ENCODE measurements at places on chromosomes 2 and 18.

DNA sequence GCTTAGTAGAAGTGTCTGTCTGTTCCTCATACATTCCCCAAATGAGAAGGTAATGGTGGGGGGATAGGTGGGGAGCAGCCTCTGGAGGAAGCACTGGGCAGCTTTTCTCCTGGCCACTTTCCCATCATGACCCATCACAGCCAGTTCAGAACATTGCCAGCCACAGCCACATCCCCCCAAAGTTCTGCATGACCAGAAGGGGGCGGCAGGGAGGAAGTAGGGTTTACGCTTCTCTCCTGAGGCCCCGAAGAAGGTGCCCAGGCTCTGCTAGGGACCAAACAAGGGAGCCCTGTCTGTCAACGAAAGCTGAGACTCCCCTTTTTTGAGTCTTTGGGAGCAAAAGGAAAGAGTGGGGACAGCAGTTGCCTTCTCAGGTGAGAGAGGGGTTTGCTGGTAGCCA, 7.7 kb downstream of the IGFBP5 start:
- no peak for DNase-seq

- no peak for DNase-seq
Observed at GRCh38 chr2:24429197-24430074, 61.6 kb upstream of the NCOA1 start.

DNA sequence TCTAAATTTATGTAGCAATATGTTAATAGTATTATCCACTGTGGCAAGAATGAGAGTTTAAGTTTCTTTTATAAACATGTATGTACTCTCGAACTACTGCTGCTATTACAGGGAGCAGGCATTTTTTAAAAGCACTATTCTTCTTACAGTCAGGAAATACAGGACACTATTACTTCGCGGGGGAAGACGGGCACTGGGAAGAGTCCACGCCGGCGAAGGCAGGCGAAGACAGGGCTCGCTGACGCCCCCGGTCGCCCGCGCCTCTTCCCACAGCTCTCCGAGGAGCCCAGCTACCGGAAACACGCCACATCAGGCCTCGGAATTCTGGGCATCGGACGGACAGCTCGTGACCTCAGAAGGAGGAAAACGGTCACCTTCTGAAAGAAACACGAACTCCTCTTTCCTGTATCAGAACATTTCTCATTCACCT, 90.2 kb downstream of the FAM161A start:
- peak; percentile 91 for DNase-seq

DNA sequence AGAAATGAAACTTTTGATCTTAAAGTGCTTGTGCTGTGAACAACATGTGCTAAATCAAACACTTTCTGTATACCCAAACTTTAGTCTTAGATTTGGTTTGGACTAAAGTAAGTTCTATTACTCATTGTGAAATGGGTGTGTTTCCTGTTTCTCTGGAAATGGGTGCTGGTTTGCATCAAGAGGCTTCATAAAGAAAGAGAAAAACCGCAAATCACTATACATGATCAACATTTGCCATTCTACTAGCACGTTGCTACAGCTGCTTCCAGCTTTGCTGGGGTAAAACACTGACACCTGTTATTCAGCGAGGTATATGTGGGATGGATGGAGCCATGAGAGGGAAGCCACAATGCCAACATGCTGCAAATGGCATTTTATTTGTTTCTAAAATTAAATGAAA, 547.0 kb upstream of the ACVR2A start:
- no peak for DNase-seq

- peak; percentile 56 for DNase-seq
Observed at GRCh38 chr2:56008661-56009431, 85.3 kb upstream of the EFEMP1 start.

DNA sequence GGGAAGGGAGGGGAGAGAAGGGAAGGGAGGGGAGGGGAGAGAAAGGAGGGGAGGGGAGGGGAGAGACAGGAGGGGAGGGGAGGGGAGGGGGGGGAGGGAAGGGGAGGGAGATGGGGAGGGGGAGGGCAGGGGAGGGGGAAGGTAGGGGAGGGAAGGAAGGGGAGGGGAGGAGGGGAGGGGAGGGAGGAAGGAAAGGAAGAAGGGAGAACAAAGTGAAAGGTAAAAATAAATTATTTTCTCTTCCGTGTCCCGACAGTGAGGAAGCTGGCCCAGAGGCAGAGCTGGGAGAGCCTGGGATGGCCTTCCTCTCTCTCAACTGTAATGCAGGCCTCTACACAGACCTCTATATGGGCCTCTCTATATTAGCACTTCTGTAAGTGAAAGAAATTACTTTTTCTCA, 53.2 kb downstream of the CD226 start:
- no peak for DNase-seq

GRCh38 chr18:2895391-2895790, 48.6 kb downstream of the EMILIN2 start:
- DNase-seq = no peak

DNA sequence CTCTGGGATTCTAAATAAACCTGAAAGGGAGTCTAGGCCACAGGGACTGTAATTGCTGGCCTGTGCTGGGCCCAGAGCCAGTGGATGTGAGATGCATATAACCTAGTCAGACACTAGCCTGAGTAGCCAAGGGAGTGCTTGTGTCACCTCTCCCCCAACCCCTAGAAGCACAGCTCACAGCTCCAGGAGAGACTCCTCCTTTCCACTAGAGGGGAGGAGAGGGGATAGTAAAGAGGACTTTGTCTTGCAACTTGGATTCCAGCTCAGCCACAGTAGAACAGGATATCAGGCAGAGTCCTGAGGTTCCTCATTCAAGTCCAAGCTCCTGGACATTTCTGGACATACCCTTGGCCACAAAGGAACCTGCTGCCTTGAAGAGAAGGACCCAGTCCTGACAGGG, 18.4 kb upstream of the EVA1A start:
- DNase-seq = no peak

DNA sequence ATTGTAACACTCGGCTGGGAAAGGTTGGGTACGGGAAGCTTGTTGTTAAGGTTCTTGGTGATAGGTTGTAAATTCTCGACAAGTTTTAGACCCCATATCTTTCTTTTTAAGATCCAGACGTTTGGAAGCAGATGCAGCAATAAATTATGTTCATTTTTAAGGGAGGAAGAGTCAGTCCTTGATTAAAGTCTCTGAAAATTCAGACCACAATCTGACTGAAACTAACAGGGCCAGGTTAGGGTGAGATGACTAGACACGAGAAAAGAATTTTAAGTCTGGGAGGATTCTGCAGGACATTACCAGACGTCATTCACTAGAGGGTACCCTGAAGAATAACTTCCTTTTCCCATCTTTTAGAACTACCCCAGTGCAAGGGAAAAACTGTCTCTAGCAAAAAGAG, 16.1 kb downstream of the WIPF1 start:
- DNase-seq = no peak

DNA sequence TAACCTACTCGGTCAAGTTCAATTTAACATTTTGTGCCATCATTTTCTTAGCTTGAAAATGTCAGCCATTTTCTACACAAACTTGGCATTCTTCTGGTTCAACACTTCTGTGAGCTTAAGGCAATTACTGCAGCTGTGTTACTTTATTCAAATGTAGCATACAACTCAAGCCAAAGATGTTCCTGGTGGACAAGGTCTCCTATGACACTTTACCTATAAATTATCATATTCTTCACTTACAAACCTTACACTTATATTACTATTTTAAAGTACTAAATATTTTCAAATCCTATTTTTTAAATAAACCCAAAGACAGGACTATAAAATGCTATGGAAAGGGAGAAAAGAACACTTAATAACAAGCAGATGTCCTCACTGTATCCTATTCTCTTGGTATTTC, 1045.3 kb downstream of the TSN start:
- DNase-seq = no peak

- no peak for DNase-seq
Observed at GRCh38 chr2:14270036-14270582, 362.4 kb upstream of the LRATD1 start.

DNA sequence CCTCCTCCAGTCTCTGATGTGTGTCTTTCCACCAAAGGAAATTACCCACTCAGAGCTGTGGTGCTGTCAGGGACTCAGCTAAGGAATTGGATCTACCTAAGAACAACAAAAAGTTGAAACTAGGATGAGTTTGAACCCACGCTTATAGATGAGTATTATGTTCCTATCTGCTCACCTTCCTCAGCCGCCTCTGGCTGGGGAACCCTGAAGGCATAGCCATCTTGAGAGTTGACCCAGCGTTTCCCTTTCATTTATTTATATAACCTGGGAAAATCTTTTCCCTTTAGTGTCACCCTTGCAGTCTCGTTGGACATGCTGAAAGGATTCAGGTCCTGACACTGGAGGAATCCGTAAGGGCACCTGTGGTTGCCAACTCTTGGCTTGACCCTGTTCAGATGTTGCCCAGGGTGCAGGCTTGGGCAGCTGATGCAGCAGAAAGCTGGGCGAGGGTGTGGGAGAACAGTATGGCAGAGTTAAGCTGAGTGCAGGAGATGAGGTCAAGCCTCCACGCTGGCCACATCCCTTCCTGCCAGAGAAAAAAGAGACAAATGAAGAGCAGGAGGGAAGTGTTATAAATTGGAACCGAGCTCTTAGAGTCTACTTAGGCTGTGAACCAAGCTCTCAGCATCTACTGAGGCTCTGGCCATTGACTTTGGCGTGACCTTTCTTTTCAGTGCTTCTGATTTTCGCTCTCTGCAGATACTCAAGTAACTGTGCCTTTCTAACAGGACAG, 1.9 kb downstream of the CDH20 start:
- DNase-seq = no peak

- no peak for DNase-seq
Observed at GRCh38 chr2:43302961-43303494, 76.6 kb upstream of the ZFP36L2 start.

DNA sequence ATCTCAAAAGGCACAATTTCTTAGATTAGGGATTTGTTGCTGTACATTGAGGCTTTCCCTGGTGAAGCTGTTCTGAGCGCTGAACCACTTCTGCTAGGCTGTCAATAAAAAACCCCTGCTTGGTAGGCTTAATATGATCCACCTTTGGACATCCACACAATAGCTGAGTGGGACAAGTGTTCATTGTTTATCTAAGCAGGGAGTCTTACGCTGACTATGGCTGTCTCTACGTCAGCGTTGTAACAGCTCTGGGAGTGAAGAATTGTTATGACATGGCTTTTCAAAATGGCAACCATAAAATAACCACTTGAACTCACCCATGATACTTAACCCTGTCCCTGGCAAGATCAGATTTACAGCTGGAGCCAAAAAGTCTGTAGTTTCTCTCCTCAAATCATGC, 111.5 kb upstream of the SULT1C3 start:
- no peak for DNase-seq

DNA sequence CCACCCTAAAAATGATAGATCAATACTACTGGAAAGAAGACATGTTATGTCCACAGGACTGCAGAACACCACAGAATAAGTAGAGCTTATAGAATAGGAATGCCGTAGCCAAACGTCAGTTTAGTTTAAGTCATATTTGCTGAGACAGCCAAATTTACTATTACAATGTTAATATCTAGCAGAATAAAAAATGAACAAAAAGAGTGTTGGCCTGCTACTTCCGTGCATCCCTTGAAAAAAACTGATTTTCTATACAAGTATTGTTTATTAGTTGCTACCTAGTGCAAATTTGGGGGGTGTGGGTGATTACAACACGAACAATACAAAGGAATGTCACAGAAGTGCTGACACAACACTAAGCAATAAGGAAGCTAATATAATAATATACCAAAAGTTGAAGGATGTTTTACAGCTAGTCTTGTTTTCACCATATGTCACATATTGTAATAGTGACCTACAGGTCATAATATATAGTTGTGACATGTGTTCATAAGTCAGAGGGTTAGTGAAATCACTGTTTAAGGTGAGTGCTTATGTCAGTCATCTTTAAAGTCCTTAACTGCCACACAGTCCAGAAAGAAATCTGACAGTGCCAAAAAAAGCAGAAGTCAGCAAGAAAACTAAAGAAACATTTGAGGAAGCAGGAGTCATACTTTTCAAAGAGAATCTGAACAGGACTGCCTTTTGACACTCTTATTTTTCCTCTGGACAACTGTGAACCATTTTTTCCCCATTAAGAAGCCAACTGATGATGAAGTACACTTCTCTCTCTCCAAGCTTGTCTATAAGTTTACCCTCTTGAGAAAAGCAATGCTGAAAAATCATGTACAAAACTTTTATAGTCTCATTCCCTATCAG, 376.4 kb downstream of the ZEB2 start:
- DNase-seq = no peak

DNA sequence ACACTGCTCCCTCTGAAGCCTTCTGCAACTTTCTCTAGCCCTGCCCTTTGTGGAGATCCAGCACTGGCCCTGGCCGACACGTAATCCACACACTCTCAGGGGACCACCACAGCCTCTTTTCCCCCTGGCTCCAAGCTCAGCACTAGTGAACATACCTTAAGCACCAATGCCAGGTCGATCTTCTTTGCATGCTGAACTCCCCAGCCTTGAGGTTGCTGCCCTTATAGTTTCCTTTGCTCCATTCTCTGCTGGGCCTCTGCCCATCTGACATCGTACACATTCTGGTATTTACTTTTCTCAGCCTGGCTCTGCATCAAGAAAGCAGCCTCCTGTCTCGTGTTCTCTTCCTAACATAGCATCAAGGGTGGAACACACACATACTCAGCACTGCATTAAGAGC, 361.5 kb downstream of the LPIN1 start:
- DNase-seq = no peak

GRCh38 chr18:6509832-6510231, 95.1 kb upstream of the L3MBTL4 start:
- DNase-seq = no peak

DNA sequence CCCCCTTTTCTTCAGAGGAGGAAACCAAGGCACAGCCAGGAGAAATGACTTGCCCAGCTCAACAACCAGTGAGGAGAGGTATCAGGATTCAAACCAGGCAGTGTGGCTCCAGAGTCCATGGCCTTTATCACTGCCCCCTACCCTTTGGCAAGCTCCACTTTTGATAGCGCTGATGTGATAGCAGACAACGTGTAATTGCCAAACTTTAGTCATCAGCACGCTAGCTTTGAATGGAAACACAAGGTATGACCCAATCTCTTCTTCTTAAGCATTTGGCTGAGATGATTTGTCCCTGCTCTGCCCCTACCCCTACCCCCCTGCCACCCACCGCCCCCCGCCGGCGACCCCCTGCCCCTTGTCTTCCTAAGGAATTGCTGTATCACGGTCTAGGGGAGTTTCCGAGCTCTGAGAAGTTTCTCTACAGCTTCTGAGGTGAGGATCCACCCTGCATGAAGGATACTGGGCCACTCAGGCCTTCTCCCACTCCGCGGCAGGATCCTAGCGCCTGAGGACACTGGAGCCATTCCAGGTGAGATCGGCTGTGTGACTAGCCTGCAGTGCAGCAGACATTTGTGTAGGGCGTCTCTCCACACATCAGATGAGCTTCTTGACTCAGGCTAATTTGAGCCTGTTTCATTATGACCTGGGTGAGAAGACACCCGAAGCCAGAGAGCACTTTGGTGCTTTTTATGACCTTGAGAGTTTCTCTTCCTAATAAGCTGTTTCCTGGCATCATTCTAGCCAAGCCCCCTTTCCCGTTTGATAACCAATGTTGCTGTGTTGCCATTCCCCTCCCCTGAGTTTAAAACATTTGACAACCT, 75.1 kb upstream of the MAP4K4 start:
- DNase-seq = no peak
